ENCODE measurements at places on chromosomes 11 and 22.

- DNase-seq, result no peak
These were observed 3.4 kb downstream of the PARVA start for GRCh38 chr11:12380565-12381325.

- no peak for DNase-seq
These were observed 28.8 kb upstream of the SHANK2 start for GRCh38 chr11:71281204-71281603.

GRCh38 chr22:49861642-49862495 lies 8.2 kb downstream of the ZBED4 start:
- peak; percentile 10 for DNase-seq

- DNase-seq, result peak; percentile 97
These were observed 61.8 kb upstream of the MTNR1B start for GRCh38 chr11:92907671-92908070.

DNA sequence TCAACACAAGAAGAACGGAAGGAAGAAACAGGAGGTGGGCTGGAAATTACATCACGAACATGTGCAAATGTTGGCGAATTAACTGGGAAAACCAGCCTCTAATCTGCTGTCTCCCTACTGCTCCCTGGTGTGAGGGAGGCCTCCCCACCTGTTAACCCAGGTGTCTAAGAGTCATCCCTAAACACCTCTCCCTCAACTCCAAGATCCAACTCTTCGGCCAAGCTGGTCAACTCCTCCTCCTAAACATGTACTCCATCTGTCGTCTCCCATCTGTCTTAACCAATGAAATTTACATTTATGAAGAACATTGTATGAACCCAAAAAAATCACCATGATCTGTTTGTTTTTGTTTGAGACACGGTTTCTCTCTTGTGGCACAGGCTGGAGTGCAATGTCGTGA lies 154.2 kb downstream of the LARGE1 start:
- DNase-seq, result no peak

DNA sequence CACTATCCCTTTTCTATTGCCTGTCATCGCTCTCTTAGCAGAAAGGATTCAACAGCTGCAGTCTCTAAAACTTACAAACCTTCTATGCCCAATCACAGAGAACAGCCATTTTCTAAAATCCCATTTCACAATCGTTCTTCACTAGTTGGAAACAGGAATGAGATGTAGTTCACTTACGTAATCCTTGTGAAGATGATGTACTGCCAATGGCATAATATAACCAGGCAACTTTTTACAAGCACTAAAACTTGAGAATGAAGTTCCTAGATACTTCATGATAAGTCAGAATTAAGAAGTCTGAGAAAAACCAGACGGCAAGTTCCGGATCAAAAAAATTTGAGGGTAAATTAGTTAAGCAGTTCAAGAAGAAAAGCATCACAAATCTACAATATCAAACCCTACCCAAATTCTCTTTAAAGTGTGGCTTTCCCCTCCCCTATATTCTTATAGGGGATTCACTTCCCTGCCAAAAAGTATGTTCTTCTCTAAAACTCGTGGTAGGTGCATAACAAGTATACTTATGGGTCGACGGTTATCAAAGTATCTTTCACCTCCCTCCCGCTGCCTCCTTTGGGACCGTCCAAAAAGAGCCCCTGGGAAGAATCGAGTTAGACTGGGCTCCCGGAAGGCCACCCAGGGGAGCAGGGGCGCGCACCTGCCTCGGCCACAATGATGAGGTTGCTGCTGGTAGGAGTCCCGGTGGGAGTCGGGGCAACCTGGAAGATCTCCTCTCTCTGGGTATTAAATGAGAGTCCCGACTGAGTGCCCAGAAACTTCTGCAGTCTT lies 666 bp downstream of the MSANTD4 start:
- peak; percentile 75 for DNase-seq

DNA sequence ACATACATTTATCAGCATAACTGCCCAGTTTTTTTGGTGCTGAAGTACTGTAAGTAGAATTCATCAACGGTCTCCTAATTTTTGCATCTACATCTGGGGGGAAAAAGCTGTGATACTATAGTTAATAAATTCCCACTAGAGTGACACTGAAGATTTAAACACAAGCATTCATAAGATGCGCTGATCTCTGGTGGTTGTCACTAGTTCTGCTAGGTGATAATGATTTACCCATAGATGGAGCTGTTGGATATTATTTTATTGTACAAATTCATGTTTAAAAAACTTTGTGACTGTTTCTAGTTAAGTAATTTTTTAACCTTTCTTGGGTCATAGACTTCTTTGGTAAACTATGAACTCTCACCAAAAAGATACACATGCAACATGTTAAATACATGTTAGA lies 106.6 kb downstream of the EMSY start:
- DNase-seq, result peak; percentile 22

GRCh38 chr11:104372111-104372510 lies 208.2 kb upstream of the PDGFD start:
- DNase-seq, result no peak

DNA sequence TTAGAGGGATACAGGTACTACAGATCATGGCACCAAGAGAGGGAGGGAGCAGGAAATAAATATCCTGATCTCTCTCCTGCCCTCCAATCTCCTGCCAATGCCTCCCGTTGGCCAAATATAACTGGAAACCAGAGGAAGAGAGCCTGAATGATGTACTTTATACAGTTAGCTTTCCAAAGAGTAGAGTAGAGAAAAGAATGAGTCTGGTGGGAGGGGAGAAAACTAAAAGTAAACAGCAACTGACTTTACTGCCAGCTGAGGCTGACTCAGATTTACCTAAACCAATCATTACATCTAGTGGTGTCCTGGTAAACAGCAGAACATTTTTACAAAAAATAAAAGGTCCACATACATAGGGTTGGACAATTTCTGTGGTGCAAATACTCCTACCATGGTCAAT lies 5.1 kb downstream of the MPZL3 start:
- no peak for DNase-seq

GRCh38 chr11:76410851-76411357 lies 29.8 kb downstream of the GVQW3 start:
- DNase-seq, result peak; percentile 30

DNA sequence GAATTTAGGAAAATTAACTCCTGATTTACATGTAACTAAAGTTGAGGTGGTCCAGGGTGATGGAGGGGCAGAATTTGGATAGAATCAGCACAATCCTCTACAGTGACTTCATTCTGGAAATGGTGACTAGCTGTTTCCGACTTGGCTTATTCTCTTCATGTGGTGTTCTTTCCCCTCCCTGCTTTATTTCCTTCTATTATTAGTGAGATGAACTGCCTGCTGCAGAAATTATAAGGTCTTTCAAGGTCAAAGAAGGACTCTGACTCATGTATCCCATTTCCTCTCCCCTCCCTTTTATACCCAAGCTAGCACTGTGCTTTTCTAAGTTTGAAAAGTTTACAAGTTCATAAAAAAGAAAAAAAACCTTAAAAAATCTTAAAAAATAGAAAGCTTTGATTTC lies 12.2 kb upstream of the MRPL17 start:
- no peak for DNase-seq

DNA sequence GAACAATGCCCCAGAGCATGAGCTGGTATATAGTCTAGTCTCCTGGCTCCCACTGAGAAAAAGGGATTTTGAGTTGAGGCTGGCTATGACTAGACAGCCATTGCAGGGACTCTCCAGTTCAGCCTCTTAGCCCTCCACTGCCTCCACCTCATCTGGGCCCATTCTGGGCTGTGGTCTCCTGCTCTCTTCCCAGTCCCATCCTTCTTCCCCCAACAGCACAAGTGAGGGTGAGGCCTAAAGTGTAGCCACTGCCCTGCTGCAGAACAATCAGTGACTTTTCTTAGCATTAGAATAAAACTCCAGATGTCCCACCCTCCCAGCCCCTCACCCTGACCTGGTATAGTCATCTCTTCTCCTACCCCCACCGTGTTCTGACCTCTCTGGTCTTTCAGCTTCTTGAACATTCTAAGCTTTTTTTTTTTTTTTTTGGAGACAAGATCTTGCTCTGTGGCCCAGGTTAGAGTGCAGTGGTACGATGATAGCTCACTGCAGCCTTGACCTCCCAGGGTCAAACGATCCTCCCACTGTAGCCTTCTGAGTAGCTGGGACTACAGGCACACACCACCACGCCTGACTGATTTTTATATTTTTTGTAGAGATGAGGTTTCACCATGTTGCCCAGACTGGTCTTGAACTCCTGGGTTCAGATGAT lies 4.3 kb downstream of the MED15 start:
- DNase-seq, result no peak

GRCh38 chr11:69388661-69389060 lies 92.8 kb upstream of the LINC01488 start:
- DNase-seq, result no peak

- peak; percentile 24 for DNase-seq
These were observed 28.8 kb upstream of the CHORDC1 start for GRCh38 chr11:90251599-90251998.

DNA sequence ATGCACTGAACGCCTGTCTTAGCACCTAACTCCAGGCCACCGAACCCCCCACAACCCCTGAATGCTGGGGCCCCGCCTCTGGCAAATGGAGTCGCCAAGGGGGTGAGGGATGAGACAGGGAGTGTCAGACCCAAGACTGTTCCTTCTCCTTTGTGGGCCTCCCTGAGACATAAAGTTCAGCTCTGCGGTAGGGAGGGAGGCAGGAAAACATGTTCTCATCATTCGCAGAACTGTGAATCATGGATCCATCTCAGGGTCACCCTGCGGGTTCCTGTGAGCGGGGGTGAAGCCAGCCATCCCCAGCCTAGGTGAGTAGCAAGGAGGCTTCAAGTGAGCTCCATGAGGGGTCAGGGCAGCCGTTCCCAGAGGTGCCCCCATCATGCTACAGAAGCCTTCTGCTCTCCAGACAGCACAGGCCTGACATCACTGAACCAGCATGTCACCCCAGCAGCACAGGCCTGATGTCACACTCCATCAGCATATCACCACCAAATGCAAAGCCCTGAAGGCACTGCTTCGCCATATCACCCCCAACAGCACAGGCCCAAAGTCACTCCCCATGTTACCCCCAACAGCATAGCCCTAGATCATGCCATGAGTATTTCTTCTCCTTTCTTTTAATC lies 27.2 kb downstream of the TMPRSS6 start:
- no peak for DNase-seq

DNA sequence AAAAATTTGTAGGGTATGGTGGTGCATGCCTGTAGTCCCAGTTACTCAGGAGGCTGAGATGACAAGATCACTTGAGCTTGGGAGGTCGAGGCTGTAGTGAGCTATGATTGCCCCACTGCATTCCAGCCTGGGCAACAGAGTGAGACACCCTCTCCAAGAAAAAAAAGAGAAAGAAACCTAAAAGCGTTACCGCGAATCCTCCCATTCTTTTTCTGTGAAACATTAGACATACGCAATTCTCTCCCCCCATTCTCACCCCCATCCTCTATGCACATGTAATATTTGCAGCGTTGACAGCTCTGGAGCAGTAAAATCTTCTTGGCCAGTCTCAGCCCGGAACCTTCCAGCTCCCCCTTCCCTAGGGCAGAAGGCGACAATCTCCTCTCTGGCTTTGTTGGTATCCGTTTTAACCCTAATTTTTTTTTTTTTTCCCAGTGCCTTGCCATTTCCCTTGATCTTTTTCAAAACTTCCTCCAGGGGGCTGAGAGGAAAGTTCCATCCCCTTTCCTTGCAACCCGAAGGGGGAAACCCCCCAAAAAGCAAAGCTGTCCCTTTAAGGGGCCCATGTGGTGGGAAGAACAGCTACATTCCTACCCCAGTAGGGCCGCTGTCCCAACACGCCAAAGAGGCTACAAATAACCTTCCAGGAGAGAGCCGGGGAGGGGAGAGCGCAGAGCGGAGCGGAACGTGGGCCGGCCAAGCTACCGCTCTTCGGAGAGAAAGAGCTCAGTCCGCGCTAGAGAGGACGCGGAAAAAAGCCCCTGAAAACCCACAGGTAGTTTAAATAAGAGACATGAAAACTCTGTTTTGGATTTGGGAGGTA lies 1.9 kb downstream of the LRP4 start:
- peak; percentile 76 for DNase-seq

- peak; percentile 90 for DNase-seq
These were observed 52.8 kb upstream of the YWHAH start for GRCh38 chr22:31891366-31892079.

GRCh38 chr11:111173221-111173620 lies 72.3 kb upstream of the POU2AF2 start:
- no peak for DNase-seq

GRCh38 chr11:81570669-81571068 lies 1163.0 kb downstream of the FAM181B start:
- peak; percentile 19 for DNase-seq

DNA sequence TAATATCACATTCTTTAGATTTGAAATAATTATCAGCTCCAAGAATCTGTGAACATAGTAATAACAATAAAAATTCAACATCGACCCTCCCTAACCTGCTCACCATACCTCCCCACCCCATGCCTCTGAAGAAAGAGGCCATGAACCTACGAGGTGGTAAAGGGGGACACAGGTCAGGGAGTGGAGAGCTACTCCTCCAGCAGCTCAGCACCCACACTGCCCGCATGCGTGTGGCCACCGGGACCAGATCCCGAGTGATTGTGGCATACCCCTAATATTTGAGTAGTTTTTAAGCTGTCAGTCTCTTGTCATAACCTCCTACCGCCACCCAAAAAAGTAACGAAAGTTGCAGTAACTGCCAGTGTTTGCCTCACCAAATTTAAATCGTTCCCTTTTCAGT lies 16.8 kb upstream of the ADSL start:
- DNase-seq, result no peak

DNA sequence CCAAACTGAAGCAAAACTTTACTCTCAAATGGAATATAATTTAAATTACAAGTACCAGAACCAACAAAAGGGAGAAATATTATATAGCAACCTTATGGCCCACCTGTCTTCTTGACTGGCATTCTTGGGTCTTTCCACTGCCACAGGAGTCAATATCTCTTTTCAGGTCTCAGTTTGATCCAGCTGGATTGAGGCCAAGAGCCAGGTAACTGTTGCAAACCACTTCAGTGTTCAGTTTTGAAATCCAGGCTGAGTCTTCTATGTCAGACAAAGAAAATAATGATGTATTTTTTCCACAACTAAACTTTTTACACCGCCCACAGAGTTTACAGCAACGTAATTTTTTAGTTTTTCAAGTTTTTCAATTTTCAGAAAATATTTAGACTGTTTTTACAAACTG lies 648 bp downstream of the DLG2 start:
- DNase-seq, result peak; percentile 45

DNA sequence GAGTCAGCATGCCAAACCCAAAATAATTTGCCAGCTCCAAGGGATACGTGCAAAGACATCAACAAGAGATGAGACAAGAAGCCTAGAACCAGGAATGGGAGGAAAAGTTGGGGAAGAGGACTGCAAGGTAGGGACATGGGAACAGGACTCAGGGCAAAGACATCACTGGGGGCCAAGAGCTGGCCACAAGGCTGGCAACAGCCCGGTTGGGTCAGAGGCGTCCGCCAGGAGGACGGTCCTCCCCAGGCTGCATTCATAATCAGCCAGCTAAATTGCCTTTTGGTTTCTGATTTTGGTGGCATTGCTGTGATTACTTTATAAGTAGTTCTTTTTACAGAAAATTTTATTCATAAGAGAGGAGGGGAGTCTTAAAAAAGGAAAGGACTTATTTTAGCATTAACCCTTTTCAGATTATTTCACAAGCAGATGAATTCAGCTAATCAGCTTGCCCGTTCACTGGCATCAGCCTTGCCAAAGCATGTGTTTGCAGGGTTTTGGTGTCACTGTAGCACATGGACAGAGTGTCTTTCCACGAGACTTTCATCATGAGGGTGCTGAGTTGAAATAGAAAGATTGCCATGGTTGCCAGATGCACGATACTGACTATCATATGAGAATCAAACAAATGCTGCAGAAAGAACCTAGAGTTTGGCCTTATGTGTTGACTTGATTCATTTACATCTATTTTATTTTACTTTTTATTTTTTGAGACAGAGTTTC lies 23.2 kb upstream of the NAV2 start:
- no peak for DNase-seq

All from NCI-H69 (cell line).